Cortex of kidney (tissue), 1 donor: ENCODE measurements at places on chromosomes 6 and 20.

DNA sequence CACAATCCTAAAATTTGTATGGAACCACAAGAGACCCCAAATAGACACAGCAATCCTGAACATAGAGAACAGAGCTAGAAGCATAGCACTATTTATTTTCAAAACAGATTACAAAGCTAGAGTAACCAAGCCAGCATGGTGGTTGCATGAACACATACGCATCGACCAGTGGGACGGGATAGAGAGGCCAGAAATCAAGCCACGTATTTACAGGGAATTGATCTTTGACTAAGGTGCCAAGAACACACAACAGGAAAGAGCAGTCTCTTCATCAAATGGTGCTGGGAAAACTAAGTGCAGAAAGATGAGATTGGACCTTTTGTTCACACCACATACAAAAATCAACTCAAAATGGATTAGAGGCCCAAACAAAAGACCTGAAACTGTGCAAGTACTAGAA, 21.1 kb downstream of the TTLL2 start:
- DNase-seq, result no peak

GRCh38 chr6:119524410-119524809, 174.8 kb upstream of the MAN1A1 start:
- no peak for DNase-seq

GRCh38 chr6:112469306-112469705, 122.2 kb downstream of the RFPL4B start:
- DNase-seq, result no peak

DNA sequence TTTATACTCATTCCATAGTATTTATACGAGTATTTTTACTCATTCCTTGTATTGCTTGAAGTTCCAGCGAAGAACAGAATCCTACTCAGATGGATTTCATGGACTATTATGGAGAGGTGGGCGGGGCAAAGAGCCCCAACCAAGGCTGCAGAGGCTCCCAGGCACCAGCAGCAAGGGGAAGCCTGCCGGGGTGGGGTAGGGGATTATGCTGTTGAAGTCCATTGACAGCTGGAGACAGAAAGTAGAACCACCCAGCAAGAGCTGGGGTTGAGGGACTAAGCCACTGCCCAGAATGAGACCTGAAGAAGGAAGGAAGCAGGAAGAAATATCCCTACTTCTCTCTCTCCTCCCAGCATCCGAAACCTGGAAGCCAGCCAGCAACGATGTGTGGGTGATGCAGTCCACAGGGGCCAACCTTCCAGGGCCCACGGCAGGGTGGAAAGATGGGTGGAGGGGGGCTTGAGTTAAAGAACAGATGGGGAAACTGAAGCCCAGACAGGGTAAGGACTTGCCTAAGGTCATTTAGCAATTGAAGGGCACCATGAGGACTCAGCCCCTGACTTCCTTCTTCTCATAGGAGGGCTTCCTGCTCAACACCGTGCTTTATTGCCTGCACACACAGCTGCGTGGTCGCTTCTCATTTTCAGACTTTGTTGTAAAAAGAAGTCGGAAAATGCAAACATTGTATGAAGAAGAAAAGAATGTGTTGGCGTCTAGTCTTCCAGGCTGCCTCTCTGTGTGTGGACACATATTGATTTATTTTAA, 18.3 kb upstream of the GTSF1L start:
- no peak for DNase-seq

GRCh38 chr6:136551103-136551502, 881 bp upstream of the MAP7 start:
- no peak for DNase-seq

DNA sequence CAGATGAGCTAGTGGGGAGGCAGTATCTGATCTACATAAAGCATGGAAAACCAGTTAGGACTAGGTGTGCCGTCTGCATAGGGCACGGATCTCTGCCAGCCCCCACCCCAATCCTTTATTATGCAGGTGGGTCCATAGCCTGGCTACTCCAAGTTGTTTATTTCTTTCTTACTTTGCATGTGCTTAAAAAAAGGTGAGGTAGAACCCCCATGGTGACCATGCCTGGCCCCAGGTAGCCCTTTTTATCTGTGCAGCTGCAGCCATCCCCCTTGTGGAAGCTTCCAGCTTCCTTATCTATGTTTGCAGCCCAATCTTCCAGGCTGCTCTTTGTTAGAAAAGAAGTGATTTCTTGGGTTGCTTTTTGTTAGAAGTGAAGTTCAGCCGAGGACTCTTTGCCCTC, 9.0 kb upstream of the TREM2 start:
- no peak for DNase-seq

DNA sequence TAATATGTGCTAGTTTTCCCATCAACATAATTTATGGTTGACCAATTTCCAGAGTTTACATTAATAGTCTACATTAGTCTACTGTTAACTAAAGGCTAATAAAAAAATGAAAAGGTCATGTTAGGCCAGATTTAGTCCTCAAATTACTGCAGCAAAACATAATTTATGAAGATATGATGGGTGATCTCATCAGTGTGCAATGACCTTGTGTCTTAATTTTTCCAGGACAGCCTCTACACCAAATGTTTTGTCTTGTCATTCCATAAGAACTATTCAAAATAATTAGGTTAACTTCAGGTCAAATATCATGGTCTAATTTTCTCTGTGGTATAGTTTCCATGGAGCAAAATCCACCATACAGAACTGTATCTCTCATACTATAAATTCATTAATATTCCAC, 234.2 kb downstream of the COL12A1 start:
- no peak for DNase-seq

DNA sequence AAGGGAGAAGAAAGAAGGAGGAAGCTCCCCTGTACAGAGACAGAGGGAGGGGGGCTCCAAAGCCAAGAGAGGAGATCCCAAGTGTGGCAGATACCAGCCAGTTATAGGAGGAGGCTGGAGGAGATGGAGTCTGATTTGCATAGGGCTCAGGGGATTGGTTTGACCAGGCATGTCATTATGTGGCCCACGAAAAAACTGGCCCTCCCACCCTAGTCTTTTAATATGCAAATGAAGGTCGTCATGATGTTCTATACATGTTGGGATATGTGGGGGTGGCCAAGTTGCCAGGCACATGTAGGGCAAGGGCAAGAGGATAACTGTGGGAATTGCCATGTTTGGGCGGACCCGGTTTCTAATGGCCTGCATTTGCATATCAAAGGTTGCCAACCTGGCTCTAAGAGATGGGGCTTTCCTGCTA, 17.6 kb upstream of the ZFP64 start:
- no peak for DNase-seq

DNA sequence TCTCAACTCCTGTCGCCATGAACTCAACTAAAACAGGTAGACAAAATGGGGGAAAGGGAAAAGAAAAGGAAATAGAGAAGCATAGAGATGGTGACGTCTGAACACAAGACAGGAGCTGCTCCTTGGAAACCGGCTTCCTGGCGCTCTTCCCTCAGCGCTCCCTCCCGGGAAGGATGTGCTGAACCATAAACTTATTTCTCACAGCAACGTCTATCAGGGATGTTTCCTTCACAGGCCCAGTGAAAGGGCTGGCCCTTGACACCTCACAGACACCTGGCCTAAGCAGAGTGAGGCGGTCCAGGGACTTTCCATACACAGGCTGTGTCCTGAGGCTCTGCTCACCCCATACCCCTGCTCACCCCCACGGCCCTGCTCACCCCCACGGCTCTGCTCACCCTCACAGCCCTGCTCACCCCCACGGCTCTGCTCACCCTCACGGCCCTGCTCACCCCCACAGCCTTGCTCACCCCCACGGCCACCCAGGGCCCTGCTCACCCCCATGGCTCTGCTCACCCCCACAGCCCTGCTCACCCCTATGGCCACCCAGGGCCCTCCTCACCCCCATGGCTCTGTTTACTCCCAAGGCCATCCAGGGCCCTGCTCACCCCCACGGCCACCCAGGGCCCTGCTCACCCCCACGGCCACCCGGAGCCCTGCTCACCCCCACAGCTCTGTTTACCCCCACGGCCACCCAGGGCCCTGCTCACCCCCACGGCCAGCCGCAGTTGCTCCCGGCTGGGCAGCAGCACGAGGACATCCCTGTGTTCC, 653 bp downstream of the FRMD1 start:
- DNase-seq, result no peak

- no peak for DNase-seq
Measured at GRCh38 chr20:37697314-37697713, 3.5 kb downstream of the CTNNBL1 start.

DNA sequence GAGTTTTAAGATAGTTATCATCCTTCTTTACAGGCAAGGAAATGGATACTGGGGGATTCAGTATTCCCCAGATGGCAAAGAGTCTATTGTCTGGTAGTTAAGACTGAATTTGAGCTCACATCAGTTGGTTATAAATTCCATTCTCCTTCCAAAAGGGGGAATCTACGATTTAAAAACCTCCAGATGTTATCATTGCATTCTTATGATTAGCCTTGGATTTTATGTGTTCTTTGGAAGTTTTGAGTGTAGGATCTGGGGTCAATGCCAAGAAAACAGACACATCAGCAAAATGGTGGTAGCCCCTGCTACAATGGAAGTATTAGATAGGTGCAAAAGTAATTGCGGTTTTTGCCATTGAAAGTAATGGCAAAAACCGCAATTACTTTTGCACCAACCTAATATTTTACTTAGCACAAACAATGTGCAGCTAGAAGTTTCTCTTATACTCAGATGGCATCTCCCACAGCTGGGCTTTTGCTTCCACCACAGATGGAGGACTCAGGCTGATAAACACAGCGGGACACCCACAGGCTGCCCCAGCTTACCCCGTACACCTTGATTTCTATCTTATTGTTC, 168.2 kb upstream of the RIN2 start:
- DNase-seq, result no peak

- DNase-seq, result no peak
Measured at GRCh38 chr6:3687847-3688246, 63.7 kb downstream of the PXDC1 start.

- no peak for DNase-seq
Measured at GRCh38 chr6:135286962-135287538, 105.9 kb downstream of the MYB start.

- DNase-seq, result no peak
Measured at GRCh38 chr6:47714802-47715201, 16.4 kb downstream of the ADGRF4 start.

DNA sequence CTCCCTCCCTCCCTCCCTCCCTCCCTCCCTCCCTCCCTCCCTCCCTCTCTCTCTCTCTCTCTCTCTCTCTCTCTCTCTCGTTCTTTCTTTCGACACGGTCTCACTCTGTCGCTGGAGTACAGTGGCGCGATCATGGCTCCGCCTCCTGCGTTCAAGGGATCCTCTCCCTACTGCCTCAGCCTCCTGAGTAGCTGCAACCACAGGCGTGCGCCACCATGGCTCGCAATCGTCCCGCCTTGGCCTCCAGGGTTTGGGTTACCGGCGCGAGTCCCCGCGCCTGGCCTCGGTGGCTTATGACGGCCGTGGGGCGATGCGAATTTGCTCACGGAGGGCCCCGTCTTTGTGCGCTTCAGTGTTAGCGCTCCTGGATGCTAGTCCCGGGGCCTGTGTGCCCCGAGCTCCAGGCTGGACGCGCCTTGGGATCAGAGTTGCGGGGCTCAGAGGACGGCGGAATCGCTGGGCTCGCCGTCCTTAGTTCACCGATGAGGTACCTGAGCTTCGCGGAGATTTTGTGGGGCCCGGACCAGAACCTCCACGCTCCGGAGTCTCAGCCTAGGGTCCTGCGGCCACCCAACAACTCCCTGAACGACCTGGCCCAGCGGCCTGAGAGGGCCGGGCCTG, 45.2 kb downstream of the MCUR1 start:
- no peak for DNase-seq

GRCh38 chr20:63898882-63899558, 4.1 kb downstream of the DNAJC5 start:
- DNase-seq, result no peak

- DNase-seq, result no peak
Measured at GRCh38 chr6:168433898-168434297, 7.1 kb upstream of the SMOC2 start.

DNA sequence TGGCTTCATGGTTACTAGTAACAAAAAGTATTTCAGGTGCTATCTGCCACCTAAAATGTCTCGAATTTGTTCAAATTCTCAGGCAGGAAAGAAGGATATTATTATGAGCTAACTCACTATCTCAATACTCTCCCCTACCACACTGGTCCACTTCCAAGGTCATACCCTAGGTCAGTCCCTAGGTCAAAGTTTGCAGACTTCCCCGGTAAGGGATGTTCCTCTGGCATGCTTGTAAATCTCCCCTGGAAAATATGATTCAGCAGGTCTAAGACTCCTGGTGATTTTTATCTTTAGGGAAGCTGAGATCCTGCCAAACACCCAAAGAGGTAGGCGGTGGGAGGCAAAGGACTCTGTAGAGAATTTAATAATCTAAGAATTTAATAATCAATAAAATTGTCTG, 6.7 kb downstream of the AHCY start:
- no peak for DNase-seq

DNA sequence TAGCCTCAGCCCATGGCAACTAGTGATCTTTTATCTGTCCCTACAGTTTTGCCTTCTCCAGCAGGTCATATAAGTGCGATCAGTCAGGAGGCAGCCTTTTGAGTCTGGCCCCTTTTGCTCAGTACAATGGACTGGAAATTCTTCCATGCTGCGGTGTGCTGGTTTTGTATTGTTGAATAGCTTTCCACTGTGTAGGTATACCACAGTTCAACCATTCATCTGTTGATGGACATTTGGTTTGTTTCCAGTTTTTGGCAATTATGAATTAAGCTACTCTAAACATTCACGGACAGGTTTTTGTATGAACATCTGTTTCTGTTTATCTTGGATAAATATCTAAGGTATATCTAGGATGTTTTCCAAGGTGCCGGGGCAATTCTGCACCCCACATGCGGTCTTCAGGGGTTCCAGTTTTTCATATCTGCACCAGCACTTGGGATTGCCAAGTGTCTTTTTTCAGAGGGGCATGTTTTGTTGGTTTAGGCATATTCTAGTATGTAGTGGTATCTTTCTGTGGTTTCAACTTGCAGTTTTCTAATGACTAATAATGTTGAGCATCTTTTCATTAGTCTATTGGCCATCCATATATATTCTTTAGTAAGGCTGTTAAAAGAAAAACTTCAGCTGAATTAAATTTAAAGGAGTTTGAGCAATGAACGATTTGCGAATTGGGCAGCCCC, 141.0 kb downstream of the TFAP2C start:
- no peak for DNase-seq

- DNase-seq, result no peak
Measured at GRCh38 chr20:62606551-62607201, 35.6 kb upstream of the SLCO4A1 start.

DNA sequence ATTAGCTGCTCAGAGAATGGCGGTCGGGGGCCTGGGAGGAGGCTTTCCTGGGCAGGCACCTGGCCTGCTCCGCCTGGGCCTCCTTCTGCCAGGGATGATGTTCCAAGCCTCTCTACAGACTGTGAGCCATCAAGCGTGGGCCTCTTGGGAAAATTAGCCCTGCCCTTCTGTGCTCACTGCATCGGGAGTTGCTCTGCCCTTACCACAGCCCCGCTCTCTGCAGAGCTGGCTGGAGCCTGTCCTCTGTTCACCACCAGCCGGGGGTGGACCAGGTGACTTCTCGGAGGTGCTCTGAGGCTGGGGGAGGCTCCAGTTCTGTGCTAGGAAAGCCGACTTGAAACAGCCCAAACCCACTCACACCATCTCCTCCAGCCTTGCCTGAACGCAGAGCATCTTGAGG, 24.2 kb downstream of the MDGA1 start:
- DNase-seq, result no peak

GRCh38 chr20:62311150-62311549, 8.4 kb downstream of the ADRM1 start:
- DNase-seq, result no peak
